ENCODE measurements at places on chromosomes 6 and 20. TPM values are rescaled to one million over a fixed set of nuclear protein-coding genes. Genes with fewer than 3 reads are reported as not detected.

Gene DDO
- not detected for total RNA-seq

Gene BHLHE23
- not detected for total RNA-seq

Gene CD93
- 0.07 TPM for total RNA-seq

GRCh38 chr6:121917834-121918559 is 481.5 kb upstream of the HSF2 start:
- peak; percentile 29 for DNase-seq
- H3K36me3 ChIP-seq: no peaks in the 10 kb centered on the region
- no peaks in the 10 kb centered on the region for H3K27me3 ChIP-seq

GRCh38 chr6:47335466-47335865 is 25.8 kb upstream of the TNFRSF21 start:
- no peak for DNase-seq
- H3K27me3 ChIP-seq: no peaks in the 10 kb centered on the region
- H3K4me1 ChIP-seq: no peaks in the 10 kb centered on the region
- H3K4me3 ChIP-seq: no peak overlapping the region
- H3K36me3 ChIP-seq: no peaks in the 10 kb centered on the region
